ENCODE measurements at places on chromosomes 6 and 20. TPM values are rescaled to one million over a fixed set of nuclear protein-coding genes. Genes with fewer than 3 reads are reported as not detected.

The TXLNB gene
- total RNA-seq = not detected

DNA sequence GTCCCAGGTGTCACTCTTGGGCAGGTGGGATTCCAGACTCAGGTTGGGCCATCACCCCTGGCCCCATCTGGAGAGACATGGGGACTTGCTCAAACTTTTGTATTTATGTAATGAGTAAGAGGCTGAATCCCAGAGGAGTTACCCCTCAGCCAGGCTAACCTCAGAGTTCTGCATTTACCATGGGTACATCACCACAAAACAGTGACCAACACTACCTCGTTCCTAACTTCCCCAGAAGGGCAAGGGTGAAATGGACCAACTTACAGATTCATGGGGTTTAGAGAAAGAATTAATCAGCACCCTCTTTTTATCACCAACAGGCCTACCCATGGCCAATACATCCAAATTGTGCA, 259.9 kb upstream of the MARCKS start:
- DNase-seq = no peak

GRCh38 chr20:1757072-1757471, 99.5 kb upstream of the SIRPG start:
- no peak for DNase-seq

The CYB5R4 gene
- total RNA-seq = 23.6 TPM

The RAET1L gene
- not detected for total RNA-seq

DNA sequence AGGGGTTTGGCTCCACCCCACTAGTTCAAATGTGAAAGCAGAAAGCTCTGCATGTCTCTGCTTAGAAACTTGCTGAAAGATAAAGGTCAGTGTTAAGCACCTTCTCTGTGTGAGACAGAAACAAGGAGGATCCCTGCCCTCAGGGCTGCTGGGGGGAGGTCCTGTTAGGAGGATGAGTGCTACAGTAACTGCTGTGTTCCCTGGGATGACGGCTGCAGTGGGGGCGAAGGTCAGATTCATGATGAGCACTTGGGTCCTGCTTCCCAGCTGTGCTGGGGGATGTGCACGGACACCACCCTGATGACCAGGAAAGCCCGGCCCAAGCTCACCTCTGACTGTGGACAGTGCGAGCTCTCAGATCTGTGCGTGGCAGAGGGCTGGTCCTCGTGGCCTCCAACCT, 252.6 kb downstream of the DLL1 start:
- DNase-seq = no peak

- peak; percentile 11 for DNase-seq
Observed at GRCh38 chr6:132715204-132715603, 1.3 kb upstream of the VNN1 start.

DNA sequence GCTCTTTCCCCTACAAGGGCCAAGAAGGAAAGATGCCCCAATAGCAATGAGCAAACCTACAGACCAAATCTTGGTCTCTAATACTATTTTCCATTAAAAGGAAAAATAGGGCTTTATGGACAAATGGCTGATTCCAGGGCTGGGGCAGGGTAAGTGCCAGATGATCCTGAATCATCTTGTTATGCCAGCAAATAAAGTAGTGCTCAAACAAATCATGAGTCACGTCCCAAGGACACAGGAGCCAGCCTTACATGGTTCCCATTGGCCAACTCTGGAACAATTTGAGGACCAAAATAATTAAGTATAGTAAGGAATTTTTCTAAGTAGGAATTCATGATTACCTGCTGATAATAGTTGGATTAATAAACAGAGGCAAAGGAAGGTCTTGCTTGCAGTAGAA, 53.2 kb upstream of the NKX2-4 start:
- DNase-seq = no peak

DNA sequence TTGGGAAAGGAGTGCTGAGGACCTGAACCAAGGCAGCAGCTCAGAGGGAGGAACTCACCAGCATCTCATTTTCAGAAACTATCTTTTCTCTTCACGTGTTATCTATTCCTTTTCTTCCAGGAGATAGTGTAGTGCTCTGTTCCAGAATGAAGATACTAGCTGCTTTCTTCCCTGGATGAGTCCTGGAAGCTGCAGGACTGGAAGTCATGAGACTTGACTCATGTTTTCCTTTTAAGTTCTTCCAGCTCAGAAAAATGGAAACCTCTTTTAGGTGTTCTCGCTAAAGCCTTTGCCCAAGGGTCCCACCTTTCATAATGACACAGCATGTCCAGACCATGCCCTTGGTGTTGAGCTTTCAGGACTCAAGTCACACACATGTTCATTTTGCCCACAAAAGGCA, 106.7 kb downstream of the UNC5CL start:
- DNase-seq = no peak

The MYCT1 gene
- not detected for total RNA-seq

The BPIFA1 gene
- not detected for total RNA-seq

DNA sequence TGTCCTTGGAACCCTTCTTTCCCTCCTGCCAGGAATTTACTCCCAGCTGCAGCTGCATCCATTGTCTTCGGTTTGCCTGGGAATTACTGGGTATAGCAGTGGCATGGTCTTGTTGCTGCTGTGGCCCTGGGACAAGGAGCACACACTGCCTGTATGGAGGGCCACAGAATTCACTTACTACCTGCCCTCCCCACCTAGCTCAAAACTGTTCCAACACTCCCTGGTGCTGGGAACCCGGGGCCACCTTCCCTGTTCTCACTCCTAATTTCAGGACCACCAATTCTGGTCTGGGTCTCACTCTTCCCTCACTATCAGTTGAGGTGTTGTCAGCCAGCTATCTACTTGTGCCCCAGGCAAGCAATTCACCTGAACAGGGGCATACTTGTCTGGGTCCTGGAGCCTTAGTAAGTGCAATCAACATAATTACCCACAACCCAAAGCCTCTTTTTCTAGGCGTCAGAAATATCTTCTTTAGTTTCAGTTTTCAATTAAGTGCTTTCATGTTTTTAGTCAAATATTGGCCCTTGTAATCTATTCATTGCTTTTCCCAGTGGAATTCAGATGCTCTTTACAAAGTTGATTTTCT, 47.2 kb downstream of the METTL24 start:
- no peak for DNase-seq

The SEL1L2 gene
- total RNA-seq = not detected
